ENCODE measurements at places on chromosomes 13 and 19.
A peak's percentile ranks its signal among the peaks of the same experiment; 100 is the strongest.

GRCh38 chr13:112183532-112184090 is 116.7 kb downstream of the SOX1 start:
- no peak for DNase-seq

DNA sequence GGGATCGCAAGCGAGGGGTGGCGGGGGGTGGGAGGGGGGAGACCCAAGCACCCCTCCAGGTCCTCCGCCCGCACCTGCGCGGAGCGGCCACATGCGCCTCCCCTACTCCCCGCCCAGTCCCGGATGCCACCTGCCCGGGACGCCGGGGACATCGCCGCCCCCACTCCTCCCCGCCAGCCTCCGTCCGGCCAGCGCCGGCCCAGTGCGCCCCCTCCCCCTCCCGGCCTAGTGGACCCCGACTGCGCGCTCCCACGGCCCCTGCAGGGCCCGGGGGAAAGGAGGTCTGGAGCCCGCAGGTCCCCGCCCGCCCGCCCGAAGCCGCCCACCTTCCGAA is 263 bp downstream of the RHPN2 start:
- DNase-seq: peak; percentile 39

GRCh38 chr13:67267136-67267535 is 37.0 kb upstream of the PCDH9 start:
- DNase-seq: no peak

DNA sequence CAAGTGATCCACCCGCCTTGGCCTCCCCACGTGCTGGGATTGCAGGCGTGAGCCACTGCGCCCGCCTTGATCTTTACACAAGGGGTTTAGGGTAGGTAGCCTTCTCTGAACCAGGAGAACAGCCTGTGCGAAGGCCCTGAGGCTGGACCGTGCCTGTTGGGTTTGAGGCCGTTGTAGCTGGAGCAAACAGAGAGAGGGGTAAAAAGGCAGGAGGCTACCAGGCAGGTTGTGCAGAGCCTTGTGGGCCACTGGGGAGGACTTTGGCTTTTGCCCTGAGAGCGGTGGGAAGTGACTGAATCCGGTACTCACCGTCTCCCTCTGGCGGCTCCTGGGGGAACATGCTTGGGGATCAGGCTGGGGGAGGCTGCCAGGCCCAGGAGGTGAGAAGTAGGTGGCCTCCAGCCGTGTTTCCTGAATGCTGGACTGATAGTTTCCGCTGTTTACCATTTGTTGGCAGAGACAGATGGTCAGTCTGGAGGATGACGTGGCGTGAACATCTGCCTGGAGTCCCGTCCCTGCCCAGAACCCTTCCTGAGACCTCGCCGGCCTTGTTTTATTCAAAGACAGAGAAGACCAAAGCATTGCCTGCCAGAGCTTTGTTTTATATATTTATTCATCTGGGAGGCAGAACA is 24.6 kb downstream of the SPC24 start:
- no peak for DNase-seq

- no peak for DNase-seq
Observed at GRCh38 chr19:40687525-40688016, 2.9 kb downstream of the NUMBL start.

DNA sequence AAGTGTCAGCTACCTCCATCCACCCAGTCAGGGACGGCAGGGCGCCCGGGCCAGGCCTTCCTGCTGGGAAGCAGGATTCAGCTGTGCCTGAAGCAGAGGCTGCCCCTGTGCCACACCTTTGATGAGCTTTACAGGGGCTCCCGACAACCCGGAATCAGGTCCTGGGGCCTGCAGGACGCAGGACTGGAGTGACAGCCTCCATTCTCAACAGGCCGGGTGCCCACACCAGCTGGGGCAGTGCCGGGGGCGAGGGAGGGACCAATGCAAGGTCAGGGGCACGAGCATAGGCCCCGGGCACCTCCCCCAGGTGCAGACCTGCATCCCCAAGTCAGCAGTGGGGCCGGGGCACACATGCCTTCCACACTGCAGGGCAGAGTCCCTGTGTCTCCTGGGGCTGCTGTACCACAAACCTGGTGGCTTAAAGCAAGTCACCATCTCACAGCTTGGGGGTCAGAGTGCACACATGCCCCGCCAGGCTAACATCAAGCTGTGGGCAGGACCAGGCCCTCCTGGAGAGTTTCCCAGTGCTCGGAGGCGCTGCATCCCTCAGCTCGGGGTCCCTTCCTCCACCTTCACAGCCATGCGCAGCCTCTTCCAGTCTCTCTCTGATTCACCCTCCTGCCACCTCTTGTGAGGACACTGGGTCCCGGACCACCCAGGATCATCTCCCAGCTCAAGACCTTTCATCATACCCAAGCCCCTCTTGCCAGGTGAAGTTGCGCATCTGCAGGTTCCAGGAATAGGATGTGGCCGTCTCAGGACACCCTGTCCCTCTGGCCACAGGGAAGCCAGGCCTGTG is 13.4 kb downstream of the UBXN6 start:
- DNase-seq: no peak

DNA sequence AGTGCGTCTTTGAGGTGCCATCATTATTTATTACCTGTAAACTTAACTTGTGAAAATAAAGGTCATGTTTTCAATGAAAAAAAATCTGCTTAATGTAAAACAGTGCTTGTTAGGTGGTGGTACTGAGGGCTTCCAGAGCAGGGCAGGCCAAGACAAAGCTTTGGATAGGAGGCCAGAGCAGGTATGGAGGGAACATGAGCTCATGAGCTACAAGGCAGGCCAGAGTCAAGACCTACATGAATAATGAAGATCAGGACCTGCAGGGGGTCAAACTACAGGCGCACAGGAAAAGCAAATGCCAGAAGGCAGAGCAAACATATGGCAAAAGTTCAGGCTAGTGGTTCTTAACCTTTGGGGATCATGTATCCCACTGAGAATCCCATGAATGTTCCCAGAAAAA is 343.5 kb downstream of the GPC5 start:
- no peak for DNase-seq

- peak; percentile 5 for DNase-seq
Observed at GRCh38 chr19:28117143-28117542, 1095.8 kb downstream of the UQCRFS1 start.

GRCh38 chr13:20442798-20443381 is 82.8 kb downstream of the CRYL1 start:
- DNase-seq: no peak

GRCh38 chr13:27601803-27602202 is 18.5 kb downstream of the LNX2 start:
- DNase-seq: no peak

DNA sequence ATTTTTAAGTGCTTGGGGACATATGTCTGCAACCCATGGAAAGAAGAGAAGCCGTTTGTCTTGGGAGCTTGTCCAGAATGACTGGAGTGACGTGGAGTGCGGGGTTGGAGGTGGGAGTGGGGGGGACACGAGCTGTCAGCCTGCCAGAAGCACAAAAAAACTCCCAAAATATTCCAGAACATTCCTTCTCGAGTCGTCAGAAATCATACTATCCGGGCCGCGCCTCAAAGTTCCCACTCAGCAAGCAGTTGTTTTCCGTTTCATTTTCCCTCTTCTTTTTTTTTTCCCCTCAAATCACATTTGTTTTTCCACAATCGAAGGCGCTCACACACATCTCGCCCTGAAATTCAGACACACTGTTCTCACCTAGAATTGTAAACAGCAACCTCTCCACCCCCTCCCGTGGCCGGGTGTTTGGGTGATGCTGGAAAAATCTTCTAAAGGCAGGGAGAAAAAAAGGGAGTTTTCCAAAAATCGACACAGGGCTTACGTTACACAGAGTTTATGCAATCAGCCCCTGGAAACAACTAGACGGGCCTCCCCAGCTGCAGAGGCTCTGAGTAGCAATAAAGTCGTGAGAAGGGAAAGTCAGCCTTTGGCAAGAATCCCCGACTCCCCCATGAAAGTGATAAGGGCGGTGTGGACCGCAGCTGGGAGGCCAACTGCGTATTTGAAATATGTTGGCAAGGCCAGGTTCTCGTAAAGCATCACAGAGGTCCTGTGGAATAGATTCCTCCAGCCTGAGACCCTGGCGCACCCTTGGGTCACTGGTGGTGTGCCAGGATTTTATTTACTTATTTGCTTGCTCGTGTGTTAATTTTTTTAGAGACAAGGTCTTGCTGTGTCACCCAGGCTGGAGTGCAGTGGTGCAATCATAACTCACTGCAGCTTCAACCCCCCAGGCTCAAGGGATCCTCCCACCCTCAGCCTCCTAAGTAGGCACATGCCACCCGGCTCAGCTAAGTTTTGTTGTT is 31.2 kb upstream of the KLF2 start:
- no peak for DNase-seq

DNA sequence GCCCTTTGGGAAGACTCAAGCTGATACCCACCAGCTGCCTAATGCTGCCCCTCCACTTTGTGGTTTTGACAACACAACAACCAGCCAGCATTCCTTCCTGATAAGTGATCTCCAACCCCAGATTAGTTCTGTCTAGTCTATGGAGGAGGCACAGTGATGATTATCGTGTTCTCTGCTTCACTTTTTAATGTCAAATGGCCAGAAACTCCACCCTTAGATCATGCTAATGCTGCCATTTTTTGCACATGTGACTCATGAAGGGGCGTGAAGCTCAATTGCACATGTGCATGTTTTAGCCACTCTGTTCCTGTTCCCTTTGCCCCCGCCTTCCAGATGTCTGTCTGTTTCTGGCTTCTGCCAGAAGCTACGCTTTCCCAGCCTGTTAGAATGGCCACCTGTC is 199.8 kb downstream of the COG6 start:
- no peak for DNase-seq

DNA sequence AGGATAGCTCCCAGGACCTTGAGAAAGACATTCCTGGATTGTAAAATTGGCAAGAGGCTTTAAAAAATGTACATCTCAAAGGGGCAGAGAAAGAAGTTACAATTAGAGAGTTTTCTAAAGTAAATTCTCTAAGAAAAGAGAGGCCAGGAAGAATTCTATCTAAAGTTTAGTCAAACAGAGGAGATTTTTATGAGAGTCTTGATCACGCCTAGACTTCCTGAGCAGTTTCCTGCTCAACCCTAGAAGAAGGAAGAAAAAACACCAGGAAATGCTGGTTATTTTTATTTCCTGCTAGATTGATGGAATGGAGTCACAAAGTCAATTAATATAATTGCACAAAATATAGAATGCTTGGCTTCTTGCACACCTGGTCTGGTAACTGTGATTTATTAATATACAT is 269.1 kb downstream of the PCDH20 start:
- no peak for DNase-seq

DNA sequence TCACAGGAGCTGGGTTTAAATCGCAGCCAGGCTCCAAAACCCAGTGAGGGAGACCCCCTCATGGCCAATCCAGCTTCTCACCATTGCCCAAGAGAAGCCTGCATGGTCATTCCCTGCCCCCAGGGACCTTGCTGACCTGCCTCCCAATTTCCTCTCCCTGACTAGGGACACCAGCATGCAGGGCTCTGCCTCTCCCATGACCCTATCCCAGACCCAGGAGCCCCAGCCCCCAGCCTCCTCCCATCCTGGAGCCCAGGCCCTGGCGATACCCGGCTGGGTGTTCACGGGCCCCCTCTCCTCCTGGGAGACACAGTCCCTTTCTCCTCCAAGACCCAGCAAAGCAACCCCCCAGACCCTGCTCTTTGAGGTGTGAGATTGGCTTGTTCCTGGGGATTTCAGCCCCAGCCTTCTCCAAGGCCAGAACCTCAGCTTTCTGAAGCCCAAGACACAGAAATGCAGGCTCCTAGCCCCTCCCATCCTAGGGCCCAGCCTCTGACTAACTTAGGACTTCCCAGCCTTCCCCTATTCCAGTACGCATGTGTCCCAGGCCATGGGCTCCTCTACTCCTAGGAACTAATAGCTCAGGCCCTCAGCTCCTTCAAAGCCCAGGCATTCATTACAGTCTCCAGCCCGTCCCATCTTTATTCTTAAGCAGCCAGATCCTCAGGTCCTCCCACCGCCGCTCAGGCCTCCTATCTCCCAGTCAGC is 1.1 kb downstream of the GYS1 start:
- DNase-seq: no peak

GRCh38 chr19:47518139-47518538 is 3.3 kb upstream of the NAPA start:
- DNase-seq: no peak

DNA sequence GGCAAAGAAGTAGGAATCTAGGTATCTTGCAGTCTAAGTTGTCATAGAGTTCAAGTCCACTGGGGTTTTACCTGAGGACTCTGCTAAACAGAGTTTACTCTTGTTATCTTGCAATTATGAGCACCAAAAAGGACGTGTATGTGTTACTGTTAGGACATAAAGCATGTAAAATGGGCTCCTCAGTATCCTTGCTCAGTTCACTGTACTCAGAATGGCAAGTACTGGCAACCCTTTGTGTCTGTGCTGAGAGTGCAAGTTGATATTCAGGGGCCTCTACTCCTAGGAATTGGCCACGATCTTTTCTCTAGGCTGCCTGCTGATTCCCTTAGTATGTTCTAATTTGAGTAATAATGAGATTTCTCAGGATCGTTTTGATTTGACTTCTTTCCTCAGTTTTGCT is 13.3 kb downstream of the TDRD3 start:
- no peak for DNase-seq

DNA sequence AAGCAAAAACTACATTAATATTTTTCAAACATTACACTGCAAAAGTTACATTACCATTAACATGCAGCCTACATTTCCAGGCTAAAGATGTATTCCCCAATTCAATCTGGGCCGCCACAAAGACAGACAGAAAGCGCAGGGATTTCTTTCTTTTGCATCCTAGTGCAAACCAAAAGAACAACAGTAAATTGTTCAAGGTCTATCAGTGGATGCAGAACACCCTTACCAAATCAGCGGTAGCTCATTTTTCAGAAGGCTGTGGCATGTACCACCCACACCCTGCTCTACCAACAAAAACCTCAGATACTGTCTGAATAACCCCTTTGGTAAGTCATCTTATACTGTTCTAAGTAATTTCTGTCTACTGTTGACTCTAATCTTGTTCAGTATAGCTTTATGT is 3.6 kb downstream of the TPT1 start:
- DNase-seq: no peak

GRCh38 chr13:49791711-49792549 is 552 bp downstream of the KPNA3 start:
- no peak for DNase-seq

- DNase-seq: no peak
Observed at GRCh38 chr19:54104998-54105715, 2.5 kb downstream of the NDUFA3 start.

- no peak for DNase-seq
Observed at GRCh38 chr19:53898636-53899341, 10.3 kb upstream of the CACNG7 start.

DNA sequence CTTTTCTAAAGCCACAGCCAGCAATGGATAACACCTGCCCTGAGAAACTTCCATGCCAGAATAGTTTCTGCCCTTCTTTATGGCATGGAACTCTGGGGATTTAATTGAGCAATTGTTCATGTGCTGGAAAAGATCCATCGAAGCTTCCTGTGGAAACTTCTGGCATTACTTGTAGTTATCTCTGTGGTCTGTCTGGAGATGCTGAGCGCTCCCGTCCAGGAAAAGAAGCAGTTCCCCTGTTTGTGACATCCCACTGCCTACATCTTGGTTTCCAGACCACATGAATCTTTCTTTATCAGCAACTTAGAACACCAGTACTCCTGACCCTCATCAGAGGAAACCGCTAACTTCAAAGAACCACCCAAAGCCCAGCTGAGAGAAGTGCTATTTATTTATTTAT is 24.6 kb downstream of the FLT1 start:
- DNase-seq: no peak
